ENCODE measurements at places on chromosomes 7 and 10.

DNA sequence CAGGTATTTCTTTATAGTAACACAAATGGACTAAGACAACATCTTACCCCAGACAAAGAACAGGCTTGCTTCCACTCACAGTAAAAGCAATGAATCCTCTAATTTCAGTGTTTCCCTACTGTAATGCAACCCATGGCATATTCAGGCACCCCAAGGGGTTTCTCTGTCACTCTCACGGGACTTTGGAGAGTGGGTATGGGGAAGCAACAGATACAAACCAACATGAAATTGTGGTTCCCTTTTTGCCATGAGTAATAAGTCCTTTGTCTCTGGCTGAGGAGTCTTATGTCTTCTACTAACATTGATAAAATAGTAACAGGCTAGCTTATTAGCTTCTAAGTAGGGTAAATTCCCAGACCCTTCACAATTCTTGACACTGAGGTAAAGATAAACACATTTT lies 51.4 kb upstream of the AOAH start:
- no peak for DNase-seq

DNA sequence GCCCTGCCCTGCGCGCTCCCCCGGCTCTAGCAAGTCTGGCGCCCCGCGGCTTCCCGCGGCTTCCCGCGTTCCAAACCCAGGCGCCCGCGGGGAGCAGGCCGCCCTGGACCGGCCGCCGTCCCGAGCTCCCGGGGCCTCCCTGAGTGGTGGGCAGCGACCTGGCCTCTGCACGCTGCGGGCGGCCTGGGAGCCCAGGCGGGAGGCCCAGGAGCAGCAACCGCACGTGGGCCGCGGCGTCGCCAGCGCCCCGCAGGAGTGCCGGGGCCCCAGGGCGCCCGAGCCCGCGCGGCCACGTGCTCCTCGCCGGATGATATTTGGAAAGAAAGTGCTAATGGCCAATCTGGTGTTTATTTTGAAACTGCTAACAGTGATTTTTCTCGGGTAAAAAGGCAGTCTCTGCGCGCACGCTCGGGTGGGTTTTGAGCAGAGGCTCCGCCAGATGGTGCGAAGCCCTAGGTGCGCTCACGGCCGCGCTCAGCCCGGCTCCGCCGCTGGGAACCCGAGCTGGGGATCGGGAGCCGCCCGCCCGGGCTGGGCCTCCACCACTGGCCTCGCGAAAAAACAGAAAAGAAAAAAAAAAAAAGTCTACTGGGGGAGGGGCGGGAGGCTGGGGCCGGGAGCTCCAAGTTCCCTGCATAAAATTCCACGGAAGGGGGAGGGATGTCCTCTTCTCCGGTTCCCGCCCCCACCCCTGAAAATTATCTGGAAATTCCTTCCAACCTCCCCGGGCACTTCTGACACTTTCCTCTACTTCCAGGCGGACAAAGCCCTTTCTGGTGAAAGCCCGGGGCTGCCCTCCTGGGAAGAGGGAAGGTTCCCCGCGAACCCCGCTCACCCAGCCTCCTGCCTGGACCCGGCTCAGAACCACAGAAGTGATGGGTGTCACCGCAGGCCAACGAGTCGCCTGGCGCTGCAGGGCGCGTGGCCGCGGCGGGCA lies 4.3 kb downstream of the EBF3 start:
- DNase-seq, result no peak

DNA sequence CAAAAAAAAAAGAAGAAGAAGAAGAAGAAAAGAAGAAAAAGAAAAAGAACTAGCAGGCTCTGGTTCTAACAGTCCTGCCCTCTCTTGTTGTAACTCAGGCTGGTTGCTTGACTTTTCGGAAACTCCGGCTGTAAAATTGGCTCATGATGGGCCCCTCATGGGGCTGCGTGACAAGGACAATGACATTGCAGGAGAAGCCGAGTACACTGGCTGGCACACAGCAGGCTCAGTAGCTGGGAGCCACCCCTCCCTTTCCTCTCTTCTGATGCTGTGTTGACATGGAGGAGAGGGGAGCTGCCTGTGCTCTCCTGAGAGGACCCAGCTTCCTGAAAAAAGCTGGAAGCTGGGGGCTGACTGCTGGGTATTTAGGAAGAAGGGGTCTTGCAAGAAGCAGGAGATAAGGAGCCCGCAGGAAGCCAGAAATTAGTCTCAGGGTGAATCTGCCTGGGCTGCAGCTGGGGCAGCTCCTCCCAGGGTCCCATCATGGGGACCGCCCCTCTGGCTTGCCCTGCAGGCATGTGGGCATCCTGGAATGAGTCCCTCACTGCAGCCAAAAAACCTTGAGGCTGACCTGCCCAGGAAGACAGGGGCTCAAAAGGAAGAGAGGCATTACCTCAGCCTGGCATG lies 14.6 kb upstream of the GPR26 start:
- no peak for DNase-seq

DNA sequence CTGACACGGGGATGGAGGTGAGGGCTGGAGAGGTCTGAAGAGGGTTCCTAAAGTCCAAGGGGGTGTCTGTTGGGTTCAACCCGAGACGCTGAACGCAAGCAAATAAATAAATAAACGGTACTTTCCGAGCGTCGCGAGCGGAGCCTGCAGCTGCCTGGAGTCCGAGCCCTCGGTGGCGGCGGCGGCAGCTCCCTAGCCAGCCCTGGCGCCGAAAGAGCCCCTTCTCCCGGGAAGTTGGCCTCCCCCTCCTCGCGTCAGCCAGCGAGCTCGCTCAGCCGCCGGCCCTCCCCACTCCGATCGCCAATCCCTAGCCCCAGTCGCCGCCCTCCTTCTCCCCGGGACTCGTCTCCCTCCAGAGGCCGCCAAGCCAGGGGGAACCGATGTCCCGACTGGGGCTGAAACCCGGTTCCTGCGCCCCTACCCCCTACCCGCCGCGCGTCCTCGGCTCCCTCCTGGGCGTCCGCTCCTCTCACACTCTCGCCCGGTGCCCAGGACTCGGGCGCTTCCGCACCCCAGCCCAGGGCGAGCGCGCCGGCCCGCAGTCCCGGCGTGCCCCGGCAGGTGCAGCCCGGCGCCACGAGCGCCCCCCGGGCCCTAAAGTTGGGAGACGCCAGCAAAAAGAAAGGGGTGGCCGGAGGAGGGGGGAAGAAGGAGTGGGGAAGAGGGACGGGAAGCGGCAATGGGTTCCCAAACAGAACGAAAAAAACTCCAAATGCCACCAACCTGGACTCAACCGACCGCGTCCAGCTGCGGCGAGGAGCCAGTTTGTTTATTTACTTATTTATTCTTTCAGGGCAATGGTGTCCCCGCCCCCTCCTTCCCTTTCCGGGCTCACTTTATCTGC lies at the start of gene GFRA1:
Gene GFRA1 (minus strand): TSS at position 767 of the 844 bp plus-strand sequence. CDS start 1,177 bp downstream, outside the sequence.
- DNase-seq, result no peak

DNA sequence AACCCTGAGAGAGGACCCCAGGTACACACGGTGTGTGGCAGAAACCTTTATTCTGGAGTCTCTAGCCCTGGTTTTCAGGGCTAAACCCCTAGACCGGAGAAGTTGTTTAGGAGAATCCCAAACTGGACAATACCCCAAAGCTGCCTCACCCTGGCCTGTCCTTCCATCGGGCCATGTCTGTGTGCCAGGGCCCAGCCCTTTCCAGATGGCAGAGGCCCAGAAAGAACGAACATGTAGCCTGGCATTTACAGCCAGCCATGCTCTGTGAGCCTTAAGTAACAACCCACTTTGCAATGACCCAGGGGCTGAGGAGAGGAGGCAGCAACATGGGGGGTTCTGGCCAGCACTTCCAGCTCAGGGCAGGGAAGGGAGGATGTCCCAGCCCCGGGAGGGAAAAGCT lies 142.1 kb downstream of the NEURL1 start:
- no peak for DNase-seq

DNA sequence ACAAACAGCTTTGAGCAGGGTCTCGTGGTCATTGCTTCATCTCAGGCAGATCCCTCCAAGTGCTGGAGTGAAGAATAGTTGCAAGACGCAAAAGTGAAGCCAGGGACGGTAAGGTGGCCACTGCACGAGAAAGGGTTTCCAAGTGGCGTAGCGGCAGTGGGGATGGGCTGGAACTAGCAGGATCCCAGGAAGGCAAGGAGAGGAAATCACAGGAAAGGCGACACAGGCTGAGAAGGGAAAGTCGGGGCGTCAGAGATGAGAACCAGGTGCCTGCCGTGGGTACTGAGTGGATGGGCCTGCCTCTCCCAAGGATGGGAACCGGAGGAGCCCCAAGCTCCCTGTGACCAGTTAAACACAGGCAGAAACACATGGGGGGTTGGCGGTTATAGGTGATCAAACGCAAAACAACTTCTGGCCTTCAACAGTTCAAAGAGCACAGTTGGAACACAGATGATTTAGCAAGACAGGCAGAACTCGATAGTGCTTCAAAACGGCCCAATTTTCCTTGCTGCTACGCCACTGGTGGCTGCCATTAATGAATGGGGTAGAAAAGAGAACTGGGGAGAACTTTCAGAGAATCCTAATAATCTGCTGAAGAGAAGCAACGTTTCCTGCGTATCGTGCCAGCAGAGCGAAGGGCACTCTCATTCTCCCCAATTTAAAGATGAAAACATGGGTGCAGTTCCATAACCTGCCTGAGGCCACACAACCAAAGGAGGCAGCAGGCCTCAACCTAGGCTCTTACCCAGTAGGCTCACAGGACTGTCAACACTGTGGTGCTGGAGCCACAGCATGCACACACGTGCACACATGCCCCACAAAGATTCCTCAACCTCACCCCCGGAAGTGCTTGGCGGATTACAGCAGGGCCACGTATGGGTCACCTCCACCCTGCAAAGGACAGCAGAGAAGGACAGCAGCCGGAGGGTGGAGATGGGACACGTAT lies 61.9 kb downstream of the MAD1L1 start:
- DNase-seq, result no peak

GRCh38 chr7:157523371-157523765 lies 186.6 kb downstream of the DNAJB6 start:
- DNase-seq, result no peak

- no peak for DNase-seq
Observed at GRCh38 chr10:81116201-81116600, 578.5 kb downstream of the SH2D4B start.

DNA sequence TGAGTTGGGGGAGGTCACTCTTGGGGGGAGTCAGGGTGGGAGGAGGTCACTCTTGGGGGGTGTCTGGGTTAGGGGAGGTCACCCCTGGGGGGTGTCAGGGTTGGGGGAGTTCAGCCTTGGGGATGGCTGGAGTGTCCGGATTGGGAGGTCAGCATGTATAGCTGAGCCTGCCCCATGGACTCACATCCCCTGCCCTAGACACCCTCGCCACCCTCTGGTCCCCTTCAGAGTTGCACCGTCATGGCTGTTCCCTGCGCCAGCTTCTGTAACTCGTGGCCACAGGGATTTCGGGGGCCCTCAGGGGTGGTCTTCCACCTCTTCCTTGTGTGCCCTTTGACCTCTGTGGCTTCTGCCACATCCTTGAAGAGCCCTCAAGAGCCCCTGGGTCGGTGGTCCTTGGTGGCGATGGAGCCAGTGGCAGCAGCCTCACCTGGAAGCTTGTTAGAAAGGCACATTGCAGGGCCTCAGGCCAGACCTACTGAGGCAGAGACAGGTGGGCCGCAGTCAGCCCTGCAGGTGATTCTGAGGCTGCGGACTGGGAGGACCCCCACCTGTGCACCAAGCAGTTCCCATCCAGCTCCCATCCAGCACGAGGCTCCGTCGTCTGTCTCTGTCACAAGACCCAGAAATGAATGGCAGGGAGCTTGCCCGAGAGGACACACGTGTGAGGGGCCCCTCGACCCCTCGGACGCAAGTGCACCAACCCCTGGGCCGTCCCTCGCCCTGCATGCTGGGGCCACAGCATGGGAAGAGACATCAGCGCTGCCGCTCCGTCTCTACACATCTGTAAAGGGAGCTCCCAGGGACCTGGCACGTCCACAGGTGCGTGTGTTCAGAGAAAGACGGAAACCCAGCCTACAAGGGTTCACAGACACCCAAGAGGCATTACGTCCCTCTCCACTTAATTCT lies 44.7 kb upstream of the SUN1 start:
- no peak for DNase-seq

DNA sequence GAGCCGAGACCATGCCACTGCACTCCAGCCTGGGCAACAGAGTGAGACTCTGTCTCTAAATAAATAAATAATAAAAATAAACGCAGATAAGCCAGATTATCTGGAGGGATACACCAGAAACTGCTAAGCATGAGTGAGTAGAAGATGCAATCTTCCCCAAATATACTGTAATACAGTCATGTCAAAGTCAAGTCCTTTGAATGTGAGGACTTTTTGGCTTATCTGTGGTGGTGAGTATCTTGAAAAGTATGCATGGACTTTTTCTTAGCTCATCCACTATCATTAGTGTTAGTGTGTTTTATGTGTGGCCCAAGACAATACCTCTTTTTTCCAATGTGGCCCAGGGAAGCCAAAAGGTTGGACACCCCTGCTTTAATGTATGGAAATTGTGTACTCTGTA lies 44.7 kb upstream of the PITRM1 start:
- DNase-seq, result no peak

Measured in activated CD4-positive, alpha-beta T cell treated with anti-CD3 and anti-CD28 coated beads, Interleukin-2, Interleukin-6, amounts not matched to agents 100 ng/mL and 50 ng/mL, durations not matched to agents 16 hours and 8 hours (primary cell).